ENCODE measurements at places on chromosomes 2 and 18. TPM values are rescaled to one million over a fixed set of nuclear protein-coding genes. Genes with fewer than 3 reads are reported as not detected.

GRCh38 chr2:8754106-8754776 lies 72.4 kb downstream of the ID2 start:
- no peak for DNase-seq

- DNase-seq: no peak
These were observed 294.0 kb downstream of the DSC3 start for GRCh38 chr18:30748541-30748940.

DNA sequence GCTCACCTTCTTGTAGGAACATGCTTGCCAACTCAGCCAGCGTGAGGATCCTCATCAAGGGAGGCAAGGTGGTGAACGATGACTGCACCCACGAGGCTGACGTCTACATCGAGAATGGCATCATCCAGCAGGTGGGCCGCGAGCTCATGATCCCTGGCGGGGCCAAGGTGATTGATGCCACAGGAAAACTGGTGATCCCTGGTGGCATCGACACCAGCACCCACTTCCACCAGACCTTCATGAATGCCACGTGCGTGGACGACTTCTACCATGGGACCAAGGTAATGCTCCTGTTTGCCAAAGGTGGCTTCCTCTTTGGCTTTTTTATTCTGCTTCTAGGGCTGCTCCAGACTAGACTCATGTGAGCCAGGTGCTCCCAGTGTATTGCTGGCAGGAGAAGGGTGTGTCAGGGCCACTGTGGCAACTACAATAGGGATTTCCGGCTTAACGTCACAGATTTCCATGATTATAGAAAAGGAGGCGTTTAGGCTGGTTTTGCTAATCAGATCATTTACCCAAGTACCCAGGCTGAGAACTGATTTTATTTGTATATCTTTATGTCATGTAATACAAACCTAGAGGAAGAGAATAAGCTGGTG lies 50.6 kb downstream of the DPYSL5 start:
- no peak for DNase-seq

DNA sequence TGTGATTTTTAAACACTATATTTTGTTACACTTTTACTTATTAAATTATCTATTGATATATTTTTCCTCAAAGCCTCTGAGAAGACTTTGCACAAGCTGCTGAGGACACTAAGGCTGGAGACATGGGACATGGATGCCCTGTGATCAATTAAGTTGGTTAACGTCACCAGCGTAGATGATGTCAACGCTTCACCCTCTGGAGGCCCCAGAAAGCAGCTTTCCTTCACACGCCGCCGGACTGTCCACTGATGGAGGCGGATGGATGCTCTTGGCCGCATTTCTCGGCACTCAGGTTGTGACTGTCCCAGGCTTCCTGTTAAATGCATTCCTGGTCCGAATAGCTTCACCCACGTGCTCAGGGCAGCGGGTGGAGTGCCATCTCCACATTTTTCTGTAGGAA lies 247.5 kb downstream of the VAPA start:
- DNase-seq: no peak

GRCh38 chr2:14194233-14194632 lies 438.3 kb upstream of the LRATD1 start:
- no peak for DNase-seq

DNA sequence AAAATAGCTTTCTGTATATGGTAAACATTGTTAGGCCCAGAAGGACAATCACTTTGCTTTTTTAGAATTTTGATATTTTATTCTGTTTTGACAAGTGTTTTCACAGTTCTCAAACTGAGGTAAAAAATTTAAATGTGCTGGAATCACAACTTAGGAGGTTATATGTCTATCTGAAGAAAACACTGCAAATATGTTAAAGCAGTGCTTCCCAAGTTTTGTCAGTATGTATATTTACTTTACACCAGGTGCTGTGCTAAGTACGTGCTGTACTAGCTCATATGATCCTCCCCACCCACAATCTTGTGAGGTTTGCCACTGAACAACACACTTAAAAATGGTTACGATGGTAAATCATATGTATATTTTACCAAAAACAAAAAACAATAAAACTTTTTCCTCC lies 124.2 kb downstream of the CABYR start:
- DNase-seq: no peak

GRCh38 chr18:76426737-76427305 lies 68.2 kb downstream of the ZNF516 start:
- no peak for DNase-seq

GRCh38 chr2:109402980-109403840 lies 210.6 kb downstream of the SEPTIN10 start:
- no peak for DNase-seq

GRCh38 chr2:242001853-242002252 lies 132.3 kb downstream of the RTP5 start:
- no peak for DNase-seq

DNA sequence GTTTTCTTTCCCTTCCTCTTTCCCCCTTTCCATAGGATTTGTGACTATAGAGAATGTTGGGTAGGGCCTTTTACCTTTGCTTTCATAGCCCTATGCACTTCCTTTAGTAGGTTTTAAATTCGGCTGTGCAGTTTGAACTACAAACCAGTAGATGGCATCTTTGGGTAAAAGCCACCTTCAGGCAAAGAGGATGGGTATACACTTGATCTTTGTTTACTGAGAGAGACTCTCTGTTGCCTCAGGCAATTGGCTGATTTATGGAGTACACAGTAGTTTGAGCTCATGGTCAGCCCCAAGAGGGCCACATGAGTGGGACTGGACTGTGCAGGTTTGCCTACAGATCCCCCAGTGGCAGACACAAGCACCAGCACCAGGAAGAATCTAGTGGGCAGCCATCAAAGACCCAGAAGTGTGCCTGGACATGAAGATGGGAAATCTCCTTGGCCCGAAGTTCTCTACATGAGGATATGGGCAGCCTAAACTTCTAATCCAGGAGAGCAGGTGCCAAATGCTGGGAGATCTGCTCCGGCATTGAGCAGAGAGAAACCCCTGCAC lies 1304.3 kb upstream of the DDX18 start:
- no peak for DNase-seq

DNA sequence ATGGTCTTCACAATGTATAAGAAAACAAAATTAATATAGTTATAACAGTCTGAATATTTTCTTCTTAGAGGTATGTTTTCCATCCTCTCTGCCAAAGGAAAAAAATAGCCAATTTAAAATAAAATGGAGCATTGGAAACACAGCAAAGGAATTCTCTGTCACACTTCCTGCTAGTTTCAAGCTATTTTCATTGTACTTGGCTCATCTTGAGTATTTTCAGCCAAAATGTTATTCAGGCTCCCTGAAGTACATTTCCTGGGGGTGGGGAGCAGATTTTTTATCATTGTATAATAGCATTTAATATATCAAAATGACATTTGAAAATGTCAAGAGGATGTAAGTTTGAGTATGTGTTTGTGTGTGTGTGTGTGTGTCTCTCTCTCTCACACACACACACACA lies 463.6 kb upstream of the REG3G start:
- no peak for DNase-seq

GRCh38 chr2:218540015-218540414 lies 28.1 kb downstream of the USP37 start:
- DNase-seq: no peak

DNA sequence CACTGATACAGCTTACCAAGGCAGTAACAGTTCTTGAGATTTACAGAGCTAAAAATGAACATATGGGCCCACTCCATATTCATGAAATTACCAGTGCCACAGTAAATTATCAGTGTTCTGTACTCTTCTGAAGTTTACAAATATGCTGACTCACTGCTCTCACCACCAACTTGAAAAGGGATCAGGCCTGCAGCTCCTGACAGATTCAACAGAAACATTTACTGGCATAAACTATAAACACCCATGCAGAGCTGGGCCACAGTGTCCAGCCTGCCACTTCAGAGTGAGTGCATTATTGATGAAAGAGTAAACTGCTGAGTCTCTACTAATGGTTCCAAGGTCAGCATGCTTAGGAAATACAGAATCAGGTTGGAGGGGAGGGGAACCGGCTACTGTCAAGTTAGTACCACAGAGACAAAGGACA lies 83.1 kb downstream of the FARSB start:
- no peak for DNase-seq

GRCh38 chr18:59921384-59921891 lies 21.6 kb downstream of the PMAIP1 start:
- no peak for DNase-seq

DNA sequence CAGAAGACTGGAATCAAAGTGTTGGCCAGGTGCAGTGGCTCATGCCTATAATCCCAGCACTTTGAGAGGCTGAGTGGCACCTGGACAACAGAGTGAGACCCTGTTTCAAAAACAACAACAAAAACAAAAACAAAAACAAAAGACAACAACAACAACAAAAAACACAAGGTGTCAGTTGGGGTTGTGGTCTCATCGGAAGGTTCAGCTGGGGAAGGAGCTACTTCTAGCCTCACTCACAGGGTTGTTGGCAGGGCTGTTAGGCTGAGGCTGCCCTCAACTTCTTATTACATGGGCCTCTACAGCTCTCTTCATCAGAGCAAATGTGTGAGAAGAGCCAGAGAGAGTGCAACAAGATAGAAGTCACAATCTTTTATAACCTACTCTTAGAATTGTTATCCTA lies 34.6 kb upstream of the CAB39 start:
- DNase-seq: no peak

DNA sequence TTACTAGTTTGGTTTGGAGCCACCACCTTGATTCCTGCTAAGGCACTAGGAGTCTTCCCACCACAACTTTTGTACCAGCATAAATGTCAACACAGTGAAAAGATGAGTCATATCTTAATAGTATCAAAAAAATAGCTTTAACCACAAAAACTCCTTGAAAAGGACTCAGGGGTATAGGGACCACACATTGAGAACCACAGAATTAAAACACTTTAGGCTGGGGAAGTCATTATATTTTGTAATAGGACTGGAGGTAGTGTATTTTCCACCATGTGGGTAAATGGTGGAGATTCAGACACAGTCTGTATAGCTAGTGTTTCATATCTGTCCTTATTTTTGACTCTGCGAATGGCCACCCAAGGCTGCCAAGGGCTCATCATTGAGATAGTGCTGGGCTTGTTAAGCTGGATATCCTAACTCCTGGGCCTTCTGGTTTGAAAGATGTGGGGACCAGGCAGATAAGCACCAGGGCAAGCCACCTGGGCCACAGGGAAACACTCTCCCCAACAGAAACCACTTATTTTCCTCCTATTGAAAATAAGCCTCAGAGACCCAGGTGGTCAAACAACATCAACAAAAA lies 19.1 kb upstream of the FHL2 start:
- DNase-seq: no peak

DNA sequence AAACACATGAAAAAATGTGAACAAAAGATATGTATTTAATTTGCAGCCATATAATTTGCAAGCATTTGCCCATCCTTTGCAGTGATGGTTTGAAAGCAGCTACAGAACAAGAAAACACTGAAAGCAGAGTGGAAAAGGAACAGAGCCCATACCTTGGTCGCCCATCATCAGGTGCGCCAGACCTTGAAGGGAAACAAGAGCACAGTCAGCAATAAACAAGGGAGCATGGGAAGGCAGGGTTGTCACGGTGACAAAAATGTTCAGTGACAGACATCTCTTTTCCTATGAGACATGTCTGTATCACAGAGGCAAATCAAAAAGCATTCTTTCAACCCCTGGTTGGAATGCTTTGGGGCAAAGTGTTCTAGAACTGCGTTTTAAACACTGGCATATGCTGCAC lies 109.4 kb downstream of the NRXN1 start:
- no peak for DNase-seq

DNA sequence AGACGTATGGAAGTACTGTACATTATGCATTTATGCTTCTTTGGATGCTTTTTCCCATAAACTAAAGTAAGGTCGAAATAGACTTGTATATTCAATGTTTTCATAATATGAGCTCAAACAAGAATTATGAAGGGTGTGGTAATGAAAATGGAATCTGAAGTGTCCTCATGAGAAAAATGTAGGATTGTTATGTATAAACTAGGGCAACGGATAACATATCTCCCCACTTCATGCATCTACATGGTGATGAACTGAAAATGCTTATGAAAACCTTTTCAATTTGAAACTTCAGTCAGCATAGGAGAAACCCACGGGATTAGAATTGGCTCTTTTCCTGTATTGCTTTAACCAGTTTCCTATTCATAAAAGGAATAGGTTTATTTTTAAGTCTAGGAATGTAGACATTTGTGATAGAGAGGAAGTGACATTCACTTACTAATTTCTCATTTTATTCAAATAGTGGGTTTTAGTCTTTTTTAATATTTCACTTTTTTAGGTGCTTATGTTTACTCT lies 608.2 kb upstream of the GCFC2 start:
- no peak for DNase-seq

DNA sequence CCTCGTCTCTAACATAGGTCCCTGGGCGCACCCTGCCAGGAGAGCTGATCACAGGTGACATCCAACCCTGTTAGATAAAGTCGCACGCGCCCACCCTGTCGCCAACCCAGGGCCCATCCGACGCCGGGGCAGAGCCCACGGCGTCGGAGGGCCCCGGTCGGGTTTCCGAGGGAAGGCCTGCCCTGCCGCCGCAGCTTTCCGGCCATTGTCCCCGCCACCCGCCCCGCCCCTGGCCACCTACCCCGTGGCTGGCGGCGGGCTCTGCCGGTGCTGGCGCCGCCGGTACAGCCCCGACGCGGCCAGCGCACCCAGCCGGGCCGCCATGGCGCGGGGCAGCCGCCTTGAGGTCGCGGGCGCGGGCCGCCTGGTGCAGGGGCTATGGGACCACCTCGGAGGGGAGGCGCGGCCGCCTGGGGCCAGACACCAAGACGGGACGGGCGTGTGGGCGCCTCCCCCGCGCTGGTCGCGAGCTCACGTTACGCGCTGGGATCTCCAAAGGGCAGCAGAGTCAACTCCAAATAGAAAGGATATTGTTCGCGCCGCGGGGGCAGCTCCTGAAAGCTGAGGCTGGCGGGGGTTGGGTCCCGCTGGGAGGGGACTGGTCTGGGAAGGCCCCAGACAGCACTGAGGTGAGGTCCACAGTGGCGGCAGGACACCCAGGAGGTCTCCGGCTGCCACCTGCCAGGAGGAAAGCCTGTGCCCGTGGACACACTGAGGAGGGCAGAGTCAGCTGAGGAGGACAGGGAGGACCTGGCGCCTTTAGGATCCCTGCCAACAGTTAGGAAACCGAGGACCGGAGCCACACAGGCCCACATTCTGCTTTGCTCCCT lies 11.1 kb downstream of the LIMS2 start:
- DNase-seq: no peak

Gene NEU4
- total RNA-seq: not detected

Gene FSHR
- not detected for total RNA-seq

Gene PLGLB1
- total RNA-seq: 11.7 TPM

Gene SDC1
- total RNA-seq: 0.09 TPM

Data from CD4-positive, alpha-beta memory T cell (primary cell).